ENCODE measurements at places on chromosomes 3 and 15.

GRCh38 chr15:74867466-74868038 lies 5.6 kb downstream of the SCAMP2 start:
- DNase-seq, result no peak

DNA sequence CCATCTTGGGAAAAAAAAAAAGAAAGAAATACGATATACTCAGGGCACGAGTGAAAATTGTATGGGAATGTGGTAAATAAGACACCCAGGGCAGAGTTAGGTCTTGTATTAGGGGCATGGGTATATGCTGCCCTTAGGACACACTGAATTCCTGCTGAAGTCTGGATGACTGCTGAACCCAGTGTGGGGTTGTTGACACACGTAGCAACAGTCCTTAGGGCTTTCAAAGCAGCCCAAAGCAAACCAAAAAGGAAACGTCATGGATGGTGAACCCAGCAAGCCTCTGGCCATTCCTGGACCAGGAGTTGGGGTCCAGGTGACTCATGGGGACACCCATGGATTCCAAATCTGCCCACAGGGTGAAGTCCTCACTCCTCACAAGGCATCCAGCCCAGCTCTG lies 27.1 kb upstream of the SEMA3F start:
- no peak for DNase-seq

DNA sequence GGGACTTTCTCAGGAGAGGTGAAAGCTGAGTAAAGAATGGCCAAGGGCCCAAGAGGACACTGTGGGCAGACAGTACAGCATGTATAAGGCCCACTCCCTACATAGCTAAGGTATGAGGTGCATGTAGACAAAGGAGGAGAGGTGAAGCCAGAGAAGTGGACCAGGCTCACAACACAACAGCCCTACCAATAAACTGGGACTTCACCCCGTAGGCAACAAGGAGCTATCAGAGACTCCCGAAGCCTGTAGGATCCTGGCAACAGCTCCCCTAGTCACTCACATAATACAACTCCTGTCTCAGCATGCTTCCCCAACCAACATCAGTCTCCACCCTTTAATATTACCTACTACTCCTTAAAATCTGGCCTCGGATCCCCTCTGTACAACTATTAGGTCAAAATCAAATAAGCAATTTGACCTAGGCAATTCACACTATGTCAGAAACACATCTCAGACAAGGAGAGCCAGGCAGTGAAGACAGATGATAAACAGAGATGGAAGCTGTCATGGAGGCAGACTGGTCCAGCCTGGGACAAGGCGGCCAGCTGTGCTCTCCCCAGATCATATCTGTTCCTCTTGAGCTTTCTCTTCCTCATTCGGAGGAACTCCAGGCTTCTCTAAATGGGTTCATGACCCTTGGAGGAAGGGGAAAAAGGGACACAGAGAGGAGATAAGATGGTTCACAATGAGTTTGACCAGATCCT lies 1.4 kb downstream of the XXYLT1 start:
- DNase-seq, result no peak

DNA sequence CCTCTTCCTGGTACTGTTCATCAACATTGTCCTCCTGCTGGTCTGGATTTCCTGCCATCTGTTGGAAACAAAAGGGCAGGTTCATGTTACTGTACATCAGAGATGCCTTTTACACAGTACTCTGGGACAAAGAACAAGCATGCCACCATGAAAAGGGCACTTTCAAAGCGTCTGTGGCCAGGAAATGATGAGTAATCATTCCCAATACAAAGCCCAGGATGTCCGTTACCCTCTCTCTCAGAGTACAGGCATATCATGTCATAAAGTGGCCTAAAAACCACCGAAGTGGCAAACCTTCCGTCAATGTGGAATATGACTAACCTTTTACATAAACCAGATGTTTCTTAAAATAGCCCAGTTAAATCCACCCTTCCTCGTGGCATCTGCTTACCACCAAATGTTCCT lies 71.2 kb downstream of the GOLIM4 start:
- DNase-seq, result no peak

- DNase-seq, result no peak
These were observed 32.1 kb downstream of the MORF4L1 start for GRCh38 chr15:78904599-78905358.

DNA sequence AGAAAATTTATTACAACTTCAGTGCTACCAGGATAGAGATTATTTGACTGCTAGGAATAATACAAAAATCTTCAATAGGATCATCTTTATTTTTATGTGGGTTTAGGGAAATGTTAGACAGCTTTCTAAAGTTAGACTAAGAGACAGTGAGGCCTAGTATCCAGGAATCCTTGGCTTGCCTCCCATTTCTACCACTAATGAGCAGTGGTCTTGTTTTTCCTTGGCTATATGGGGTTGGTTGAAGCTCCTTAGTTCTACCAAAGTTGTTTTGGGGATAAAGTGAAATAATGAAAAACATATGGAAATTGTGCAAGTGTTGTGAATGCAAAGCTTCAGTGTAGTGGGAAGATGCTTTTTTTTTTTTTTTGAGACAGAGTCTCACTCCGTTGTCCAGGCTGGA lies 16.8 kb downstream of the AP4E1 start:
- no peak for DNase-seq

DNA sequence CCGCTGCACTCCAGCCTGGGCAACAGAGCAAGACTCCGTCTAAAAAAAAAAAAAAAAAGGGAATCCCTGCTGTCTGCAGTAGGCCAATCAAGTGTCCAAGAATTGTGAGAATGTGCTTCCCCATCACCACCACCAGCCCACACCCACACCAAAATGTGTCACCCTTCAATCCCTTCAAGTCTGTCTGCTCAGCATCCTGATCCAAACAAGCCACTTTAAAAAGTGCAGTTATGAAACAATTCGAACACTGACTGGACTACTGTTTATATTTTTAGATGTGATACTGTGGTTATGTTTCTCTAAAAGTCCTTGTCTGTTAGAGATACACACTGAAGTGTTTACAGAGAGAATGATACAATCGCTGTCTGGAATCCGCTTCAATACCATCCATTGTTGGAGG lies 78.1 kb upstream of the CGNL1 start:
- DNase-seq, result no peak

GRCh38 chr3:27943106-27943505 lies 221.0 kb upstream of the EOMES start:
- no peak for DNase-seq

DNA sequence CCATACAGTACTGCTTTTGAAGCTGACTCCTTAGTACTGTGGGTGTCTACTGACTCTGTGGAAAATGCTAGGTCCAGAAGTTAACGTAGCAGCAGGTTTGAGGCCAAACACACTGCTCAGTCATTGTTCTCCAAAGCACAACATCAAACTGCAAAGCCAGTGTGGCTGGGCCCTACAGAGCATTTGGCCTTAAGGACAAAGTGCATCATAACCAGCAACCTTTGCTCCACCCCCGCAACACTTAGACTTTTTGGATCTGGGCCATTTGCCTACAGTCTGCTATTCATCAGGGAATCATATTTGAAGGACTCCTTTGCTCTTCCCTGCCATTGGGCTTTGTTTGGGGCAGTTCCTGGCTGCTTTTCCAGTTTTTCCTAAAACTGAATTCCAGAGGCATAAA lies 43.1 kb upstream of the ARL6 start:
- no peak for DNase-seq

GRCh38 chr3:123096731-123097130 lies 29.9 kb downstream of the PDIA5 start:
- no peak for DNase-seq

DNA sequence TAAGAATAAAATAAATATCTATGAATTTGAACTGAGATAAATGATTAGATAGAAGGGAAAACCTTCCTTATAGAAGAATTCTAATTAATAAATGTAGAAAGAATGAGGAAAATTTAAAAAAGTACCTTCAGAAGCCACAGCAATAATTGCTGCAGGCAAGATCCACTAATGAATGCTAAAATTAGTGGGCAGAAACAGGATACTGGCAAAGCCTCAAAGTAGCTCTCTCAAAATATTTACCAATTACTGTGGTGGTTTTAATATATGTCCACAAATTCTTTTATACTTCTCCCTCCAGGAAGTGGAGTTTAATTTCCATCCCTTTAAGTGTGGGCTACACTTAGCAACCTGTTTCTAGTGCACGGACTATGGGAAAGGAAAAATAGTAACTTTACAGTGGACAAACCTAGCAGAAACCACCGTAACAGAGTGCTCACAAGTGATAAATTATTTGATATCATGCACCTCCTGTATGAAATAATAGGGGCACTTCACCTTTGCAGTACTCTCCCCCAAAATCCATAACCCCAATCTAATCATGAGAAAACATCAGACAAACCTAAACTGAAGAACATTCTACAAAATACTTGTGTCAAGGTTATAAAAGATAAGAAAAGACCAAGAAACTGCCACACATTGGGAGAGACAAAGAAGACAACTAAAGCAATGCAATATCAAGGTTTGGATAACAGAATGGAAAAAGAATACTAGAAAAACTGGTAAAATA lies 6.8 kb downstream of the PEAK1 start:
- DNase-seq, result no peak

GRCh38 chr3:42501681-42502428 lies 588 bp upstream of the VIPR1 start:
- DNase-seq, result peak; percentile 31

GRCh38 chr15:34241376-34242330 lies 16.8 kb downstream of the EMC4 start:
- DNase-seq, result no peak

DNA sequence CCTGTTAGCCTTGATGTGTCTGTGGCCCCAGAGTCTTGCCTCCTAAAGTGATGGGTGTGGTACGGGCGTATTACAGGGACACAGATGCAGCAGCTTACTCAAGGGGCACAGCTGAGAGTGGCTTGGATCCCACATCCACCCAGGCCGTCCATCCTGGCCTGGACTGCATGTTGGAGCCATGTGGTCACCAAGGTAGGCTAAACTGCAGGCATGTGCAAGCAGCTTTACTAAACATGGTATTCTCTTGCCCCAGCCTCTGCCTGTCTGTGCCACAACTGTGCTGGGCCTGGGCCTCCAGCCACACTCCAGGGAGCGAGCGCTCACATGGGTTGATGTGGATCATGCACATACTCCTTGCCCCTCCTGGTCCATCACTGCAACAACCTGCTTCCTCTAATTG lies 6.1 kb upstream of the GPR62 start:
- no peak for DNase-seq

DNA sequence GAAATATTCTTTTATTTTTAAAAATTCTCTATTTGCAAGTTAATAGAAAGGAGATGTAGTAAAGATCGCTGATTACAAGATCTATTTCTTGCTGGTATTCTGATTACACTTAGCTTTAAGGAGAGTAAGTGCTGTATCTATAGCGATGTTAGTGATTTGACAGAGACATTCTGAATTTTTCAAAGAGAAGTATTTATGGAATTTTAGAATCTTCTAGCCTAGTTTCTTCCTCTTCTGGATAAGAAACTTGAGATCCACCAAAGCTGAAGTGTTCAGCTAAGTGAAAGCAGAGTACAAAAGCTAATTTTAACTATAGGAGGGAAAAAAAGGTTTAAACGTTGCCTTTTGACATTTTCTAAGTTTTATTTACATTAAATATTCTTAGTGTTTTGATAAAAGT lies 72.1 kb upstream of the RARB start:
- no peak for DNase-seq

DNA sequence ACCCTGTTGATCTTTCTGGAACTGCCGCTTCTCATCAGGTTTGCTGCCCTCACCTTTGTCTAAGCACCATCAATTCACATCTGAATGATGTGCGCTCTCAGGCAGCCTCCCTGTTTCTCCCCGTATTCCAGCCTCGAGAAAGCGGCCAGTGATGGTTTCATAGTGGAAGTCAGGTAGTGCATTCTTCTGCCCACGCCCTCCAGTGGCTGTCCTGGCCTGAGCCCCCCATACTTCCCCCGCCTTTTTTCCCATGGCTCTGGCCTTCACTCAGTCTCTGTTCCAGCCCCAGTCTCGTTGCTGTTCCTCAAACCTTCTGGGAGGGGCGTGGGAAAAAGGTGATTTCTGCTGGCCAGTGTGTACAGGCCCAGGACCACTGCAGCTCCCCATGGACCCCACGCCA lies 101.3 kb downstream of the ASB7 start:
- DNase-seq, result no peak

DNA sequence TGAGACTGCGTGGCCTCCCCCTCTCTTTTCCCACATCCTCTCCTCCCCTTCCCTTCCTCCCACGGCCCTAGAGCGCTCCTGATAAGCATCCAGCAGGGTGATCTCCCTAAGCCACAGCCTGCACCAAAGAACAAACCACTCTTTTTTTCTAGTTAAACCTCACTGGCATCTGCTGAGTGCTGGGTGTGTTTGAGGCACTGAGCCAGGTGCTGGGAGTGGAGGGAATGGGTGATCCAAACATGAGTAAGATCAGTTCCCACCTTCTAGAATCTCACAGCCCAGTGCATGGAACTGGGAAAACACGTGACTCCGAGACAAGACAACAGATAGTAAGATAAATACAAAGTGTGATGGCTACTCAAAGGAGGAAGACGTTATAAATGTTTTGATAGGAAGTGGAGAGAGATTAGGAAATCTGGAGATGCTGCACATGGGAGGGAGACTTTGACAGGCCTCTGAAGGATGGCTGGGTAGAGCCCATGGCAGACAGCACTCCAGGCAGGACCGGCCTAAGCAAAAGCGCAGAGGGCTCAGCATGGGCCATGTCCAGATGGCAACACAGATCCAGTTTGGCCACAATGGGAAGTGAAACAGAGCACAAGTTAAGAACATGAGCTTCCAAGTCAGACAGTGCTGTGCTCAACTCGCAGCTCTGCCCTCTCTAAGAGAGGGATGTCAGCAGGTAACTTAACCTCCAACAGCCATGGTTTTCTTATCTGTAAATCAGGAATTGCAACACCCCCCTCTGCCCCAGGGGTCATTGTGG lies 55.6 kb downstream of the CCR3 start:
- DNase-seq, result no peak

DNA sequence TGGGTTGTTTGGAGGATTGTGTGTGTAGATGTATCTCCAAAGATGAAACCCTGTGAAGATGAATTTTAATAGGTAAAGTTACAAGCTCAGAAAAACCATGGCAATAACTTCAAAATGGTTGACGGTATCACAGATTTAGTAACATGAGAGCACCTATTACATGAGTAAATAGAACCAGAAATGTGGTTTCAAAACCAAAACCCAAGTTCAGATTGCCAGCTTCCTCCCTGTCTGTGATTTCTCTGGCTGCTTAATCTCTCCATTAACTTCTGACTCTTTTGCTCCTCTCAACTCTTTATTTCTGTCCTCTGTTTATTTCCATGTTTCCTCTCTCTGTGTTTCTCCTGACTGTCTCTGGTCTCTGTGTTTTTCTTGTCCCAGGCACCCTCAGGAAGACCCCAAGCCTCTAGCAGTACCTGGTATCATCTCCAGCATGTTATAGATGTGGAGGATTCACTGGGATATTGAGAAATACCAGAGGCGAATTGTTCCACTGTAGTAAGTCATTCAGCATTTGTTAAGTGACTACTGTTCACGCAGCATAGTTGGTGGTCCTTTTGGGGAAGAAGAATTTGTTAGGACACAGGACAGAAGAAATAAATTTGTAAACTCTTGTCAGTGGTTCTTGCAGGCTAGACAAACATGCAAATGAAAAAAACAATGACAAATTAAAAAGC lies 138.8 kb downstream of the BBX start:
- no peak for DNase-seq

- no peak for DNase-seq
These were observed 77.0 kb downstream of the MAGI1 start for GRCh38 chr3:65961733-65962132.

GRCh38 chr3:172625404-172625803 lies 85.5 kb downstream of the NCEH1 start:
- no peak for DNase-seq
